Activated CD4-positive, alpha-beta T cell treated with anti-CD3 and anti-CD28 coated beads, Interleukin-2, amount 50 U/mL, for 16 hours (primary cell): ENCODE measurements at places on chromosomes 1 and 21.

DNA sequence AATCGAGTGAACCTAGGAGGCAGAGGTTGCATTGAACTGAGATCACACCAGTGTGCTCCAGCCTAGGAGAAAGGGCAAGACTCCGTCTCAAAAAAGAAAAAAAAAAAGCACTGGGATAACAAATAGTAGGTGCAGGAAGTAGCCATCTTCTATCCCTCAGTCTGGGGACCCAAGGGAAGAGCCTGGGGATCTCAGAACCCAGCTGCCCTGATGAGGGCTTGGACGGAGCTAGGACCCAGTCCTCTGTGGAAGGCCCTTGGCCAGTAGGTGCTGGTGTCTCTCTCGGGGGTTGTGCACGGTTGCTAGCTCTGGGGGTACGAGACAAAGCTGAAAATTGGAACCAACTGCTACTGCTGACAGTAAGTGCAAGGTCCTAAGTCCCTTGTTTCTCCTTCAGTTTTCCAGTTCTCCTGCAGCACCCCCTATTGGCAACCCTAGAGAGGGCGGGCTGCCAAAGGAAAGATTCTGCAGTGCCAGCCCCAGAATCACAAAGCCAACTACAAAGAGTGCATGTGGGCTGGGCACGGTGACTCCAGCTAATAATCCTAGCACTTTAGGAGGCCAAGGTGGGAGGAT lies 57.6 kb upstream of the KIF1B start:
- DNase-seq = peak; percentile 49

GRCh38 chr1:1959840-1960479 lies 40.9 kb upstream of the TMEM52 start:
- peak; percentile 71 for DNase-seq

DNA sequence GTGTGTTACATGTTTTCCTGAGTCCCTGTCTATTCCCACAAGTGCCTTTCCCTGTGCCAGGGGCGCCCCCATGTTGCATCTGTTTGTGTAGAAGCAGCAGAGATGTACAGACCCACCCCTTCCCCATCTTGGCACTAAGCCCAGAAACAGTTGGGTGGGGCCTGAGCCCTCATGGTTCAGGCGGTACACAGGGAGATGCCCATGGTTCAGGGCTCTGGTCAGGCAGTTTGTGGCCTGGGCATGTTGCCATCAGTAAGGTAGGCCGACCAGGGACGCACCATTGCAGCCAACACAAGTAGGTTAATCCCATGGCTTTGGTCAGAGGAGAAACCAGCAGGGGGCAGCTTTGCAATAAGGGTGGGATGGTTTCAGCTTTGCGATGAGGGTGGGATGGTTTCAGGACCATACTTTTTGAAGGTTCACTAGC lies 914 bp upstream of the ADGRB2 start:
- no peak for DNase-seq

GRCh38 chr21:31479714-31480113 lies 135.7 kb upstream of the TIAM1 start:
- DNase-seq = no peak

GRCh38 chr1:47181955-47182675 lies 7.7 kb downstream of the PDZK1IP1 start:
- DNase-seq = no peak

GRCh38 chr1:53238197-53239155 lies at the start of gene MAGOH:
Gene MAGOH (minus strand): TSS chr1:53238518. CDS start chr1:53238448, 70 bp downstream.
- peak; percentile 97 for DNase-seq

DNA sequence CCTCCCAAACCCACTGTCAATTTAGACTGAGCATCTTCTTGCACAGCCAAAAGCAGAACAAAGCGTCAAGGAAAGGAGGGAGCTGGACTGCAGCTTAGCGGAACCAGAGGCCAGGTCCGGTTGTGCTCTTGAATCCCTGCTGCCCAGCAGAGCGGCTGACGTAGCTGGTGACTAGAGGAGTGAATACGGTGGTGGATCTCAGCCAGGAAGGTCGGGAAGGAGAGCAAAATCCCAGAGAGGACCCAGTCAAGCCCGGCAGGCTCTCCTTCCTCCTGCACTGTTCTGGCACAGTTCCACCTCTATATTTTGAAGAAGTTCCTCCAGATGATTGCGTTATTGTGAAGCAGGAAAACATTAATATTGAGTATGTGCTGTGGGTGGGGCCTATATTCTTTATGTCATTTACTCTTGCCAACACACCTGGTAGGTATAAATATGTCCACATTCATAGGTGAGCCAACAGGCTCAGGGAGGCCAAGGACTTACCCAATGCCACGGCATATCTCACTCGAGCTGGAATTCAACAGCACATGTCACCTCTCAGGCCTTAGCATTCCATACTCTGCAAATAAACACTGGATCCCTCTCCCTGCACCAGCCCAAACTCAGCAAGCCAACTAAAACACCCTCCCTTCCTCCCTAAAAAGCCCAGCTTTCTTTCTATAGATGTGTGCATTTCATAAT lies 23.6 kb upstream of the ABCB10 start:
- no peak for DNase-seq
